ENCODE measurements at places on chromosomes 2 and 18.
A peak's percentile ranks its signal among the peaks of the same experiment; 100 is the strongest.

DNA sequence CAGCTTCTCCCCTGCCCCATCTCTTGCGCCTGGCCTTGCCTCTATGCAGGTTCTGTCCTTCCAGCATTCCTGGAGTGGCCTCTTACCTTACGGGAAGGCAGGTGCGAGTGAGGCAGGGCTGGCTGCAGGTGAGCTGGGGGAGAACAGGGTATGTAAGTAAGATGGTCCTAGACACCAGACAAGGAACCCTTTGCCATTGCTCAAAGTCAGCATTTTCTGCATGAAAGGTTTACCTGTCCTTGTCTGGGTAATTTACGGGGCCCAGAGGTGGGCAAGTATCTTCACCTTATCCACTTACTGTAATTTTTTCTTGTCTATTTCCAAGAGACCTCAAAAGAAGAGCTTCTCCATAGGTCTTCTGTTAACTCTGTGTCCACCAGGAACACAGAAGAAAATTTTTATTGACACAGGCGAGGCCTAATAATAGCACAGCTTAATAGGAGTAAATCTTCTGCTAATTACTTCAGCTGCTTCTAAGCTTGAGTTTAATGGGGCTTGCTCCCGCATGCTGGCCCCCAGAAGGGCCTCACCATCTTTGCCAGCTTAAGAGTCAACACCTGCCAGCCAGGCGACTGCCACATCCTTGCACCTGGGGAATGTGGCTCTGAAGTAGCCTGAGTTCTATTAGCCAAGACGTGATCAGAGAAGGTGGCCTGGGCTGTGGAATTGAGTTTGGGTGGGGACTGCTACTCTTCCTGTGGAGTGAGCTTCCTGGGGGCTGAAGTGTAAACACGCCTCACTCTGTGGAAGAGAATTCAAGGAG lies 27.1 kb downstream of the PCARE start:
- DNase-seq: no peak

- no peak for DNase-seq
Measured at GRCh38 chr2:50648041-50648700, 383.8 kb downstream of the NRXN1 start.

- DNase-seq: no peak
Measured at GRCh38 chr2:203656522-203657287, 49.7 kb upstream of the CD28 start.

DNA sequence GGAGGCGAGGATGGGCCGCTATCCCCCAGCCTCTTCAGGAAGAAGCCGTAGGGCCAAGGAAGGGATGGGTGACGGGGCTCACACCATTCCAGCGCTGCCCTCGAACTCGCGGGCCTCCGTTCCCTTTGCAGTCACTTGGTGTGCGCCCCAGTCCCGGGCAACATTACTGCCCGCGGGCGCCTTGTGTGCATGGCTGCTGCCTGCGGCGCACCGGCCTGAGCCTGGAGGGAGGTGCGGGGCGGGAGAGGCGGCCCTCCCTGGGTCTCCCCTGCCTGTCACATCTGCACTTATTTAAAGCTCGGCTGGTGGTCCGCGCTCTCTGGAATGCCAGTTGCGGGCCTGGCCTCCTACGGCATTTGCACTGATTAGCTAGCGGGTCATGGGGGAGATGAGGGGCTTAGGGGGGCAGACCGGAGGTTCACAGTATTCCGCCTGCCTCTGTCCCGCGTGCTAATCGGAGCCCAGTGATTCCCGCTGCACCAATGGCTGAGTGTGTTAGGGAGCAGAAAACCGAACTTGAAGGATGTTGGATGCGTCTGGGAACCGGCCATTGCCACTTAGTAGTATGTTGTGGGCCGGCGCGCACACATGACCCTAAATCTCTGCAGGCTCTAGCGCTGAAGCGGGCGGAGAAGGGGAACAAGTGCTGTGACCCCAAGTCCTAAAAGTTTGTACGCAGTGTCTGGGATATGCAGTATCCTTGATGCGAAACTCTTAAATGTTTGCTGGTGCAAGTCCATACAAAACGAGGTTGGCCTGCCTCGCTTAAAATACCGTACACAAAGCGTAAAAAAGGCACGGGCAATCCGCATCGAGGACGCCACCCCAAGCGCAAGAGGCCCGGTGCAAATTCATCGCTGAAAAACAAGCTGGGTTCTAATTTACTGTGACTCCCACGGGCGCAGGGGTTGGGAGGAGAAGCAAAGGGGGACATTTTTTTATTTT lies 161.2 kb upstream of the SIX2 start:
- no peak for DNase-seq

DNA sequence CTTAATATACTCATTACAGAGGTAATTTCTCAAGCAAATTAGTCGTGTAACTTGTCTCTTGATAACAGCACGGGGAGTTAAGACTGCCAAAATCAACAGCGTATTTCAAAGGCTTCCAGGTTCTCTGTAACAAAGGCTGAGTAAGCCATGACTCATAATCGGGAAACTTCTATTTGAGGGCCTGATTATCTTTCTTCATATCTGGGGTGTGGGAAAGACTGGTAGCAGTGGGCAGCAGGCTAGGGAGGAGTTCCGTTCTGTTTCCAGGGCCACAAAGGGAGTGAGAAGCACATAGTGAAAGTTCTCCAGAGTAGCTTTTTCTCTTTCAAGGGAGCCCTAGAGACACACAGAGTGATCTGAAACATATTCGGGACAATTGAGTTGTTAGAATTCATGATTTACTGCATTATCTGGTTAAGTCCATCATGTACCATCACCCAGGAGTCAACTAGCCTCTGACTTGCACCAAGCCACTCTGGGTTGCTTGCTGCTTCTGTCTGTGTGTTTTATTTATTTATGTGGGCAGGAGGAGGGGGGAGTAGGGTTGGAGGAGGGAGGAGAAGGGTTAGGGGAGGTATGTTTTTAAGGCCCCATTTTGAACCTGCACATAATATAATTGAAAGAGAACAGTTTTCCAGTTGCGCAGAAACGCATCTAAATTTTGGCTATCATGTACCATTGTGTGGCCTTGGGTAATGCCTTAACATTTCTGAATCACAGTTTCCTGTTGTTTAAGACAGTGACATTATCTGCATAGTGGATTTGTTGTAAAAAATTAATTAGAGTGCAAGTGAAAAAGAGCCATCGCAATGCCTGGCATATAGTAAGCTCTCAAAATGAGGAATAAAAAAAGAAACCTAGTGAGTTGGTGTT lies 80.5 kb upstream of the ITPRID2 start:
- peak; percentile 92 for DNase-seq

- peak; percentile 25 for DNase-seq
Measured at GRCh38 chr2:238097988-238098871, 1.9 kb upstream of the ESPNL start.

GRCh38 chr18:10386956-10387355 lies 67.5 kb upstream of the APCDD1 start:
- no peak for DNase-seq

- DNase-seq: peak; percentile 12
Measured at GRCh38 chr2:29463181-29463900, 348.1 kb downstream of the CLIP4 start.

- DNase-seq: no peak
Measured at GRCh38 chr2:188032306-188032705, 259.4 kb upstream of the GULP1 start.

DNA sequence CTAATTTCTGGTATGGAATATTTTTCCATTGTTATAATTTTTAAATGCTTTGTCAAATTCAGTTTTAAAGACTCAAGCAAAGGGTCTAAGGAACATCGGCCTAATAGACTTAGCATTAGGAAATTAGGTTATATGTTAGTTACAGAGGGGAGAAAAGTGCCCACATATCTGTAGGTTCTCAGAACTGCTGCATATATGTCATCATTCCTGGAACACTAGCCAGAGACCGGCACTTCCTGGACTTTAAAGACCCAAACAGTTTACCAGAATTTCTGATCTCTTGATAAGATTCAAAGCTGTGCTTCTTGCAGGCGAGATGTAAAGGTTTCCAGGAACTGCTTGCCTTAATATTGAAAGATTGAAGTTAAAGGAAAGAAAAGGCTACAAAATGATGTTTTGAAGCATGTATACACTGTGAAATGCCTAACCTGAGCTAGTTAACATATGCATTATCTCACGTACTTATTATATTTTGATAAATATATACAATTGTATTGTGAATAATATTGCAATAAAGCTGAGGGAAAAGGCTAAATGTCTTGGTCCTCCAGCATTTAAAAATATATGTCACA lies 993.6 kb downstream of the LRP1B start:
- DNase-seq: no peak

DNA sequence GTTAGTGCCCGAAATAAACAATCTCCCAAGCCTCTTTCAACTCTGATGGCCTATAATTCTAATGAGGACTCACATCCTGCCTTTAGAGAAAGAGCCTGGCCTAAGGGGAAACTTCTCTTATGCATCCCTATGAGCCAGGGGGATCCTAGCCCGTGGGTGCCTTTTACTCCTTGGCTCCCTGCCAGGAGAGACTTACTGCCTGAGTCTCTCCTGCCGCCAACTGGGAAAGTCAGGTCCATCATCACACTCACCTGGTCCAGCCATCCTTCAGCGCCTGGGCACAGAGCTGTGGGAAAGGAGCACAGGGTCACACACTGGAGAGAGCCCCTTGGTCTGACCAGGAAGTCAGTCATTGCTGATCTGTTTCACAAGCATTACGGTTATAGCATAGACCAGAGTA lies 24.1 kb downstream of the ENOSF1 start:
- DNase-seq: no peak

- no peak for DNase-seq
Measured at GRCh38 chr2:6993936-6994335, 76.7 kb downstream of the RNF144A start.

DNA sequence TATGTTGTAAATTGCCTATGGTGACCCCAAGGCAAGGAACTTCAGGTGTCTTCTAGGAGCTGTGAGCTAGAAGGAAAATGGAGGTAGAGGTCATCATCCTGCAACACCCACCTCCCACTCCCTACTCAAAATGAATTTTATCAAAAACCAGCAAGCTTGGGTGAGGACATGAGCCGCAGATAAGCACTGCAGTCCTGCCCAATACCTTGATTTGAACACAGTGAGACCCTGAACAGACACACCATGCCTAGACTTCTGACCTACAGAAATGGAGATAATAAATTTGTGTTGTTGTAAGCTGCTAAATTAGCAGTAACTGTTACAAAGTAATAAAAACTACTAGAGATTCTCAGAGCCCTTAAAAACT lies 13.4 kb downstream of the MEX3C start:
- DNase-seq: no peak

DNA sequence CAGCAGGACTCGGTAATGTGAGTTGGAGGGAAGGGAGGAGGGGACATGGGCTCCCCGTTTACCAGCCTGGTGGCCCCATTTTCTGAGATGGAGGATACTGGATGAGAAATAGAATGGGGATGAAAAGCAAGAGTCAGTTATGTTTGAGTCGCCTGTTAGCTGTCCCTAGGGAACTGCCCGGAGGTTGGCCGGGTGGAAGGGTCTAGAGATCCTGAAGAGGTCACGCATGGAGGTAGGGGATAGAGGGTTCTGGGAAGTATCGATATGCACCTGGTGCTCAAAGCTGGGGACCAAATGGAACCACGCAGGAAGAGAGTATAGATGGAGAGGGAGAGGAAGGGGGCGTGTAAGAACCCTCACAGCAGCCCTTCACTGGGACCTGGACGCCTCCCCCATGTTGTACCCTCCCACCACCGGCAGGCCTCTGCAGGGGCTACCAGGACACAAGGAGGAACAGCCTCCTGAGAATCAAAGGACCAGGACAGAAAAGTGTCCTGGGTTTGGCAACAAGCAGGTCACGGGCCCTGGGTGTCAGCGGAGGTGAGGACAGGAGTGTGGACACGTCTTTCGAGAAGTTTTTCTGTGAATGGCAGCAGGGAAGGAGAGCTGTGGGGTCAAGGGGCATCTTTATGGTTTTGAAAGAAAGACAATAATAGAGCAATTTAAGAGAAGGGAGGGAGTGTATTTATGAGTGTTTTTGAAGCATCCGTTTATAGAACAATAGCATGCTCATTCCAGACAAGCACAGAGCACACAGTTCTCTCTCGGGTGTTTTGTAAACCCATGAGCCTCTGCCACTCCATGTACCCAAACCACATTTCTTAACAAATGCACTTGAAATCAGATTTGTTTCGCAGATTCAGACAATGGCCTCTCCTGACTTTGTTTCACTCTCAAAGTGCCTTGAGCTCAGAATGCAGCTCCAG lies 132.2 kb downstream of the SMAD7 start:
- no peak for DNase-seq

DNA sequence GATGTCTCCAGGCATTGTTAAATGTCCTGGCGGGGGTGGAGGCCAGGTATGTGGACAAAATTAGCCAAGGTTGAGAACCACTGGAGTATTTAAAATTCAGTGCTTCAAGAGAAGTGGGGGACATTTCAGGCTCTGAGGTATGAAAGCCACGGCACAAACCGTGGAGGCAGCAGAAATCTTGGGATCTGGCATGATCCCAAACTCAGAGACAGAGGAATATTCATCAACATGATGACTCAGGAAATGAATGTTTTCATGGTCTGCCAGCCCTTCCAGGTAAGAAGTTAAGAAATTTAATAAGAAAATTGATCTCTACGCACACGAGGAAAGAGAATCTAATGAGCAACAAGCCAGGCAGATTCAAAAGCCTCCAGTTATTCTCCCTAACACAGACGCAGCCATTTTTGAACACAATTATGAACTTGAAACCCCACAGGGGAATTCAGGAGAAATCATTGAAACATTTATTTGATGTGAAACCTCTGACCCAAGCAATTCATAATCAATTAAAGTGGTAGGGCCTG lies 11.3 kb upstream of the GRP start:
- no peak for DNase-seq

DNA sequence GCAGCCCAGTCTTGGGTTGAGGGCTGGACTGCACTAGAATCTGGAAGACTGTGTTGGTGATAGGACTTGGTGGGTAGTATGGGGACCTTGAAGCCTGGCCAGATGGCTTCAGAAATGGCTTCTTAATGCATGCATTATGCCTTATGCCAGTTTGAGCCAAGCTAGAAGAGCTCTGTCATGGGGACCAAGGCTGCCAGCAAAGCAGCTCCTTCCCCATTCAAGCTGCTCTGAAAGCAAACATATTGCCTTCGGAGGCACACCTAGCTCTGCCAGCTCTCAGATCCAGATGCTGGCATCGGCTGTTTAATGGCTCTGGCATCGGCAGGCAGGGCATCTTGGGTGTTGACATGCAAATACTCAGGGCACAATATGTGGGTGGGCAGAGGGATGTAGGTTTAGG lies 59.0 kb upstream of the IGFBP5 start:
- DNase-seq: no peak
